HT1080 (cell line): ENCODE measurements at places on chromosomes 12 and 14. TPM values are rescaled to one million over a fixed set of nuclear protein-coding genes. Genes with fewer than 3 reads are reported as not detected.

Gene PPP2R5C
- total RNA-seq: 89.3 and 93.2 TPM in 2 replicates

Gene PIWIL1
- not detected in 2 replicates for total RNA-seq

DNA sequence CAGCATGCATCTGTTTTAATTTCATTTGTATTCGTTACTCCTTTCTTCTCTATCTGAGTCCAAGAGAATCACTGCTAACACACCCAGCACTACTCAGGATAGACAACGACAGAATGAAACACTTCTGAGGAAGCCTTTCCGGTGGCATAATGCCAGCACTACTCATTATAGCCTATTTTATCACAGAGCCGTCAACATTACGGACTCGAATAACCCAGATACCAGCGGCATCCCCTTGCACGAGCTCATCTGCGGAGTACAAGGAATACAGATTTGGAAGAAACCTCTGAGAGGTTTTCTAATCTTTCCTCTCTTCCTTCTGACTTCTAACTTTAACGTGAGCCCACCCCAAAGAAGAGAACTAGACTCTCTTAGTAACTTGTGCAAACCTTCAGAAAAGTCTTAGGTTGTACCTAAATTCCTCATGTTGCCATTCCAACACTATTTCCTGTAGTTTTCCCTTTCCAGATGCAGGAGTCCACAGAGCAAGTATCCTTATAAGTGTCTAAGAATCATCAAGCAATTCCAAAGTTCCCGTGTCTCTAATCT is 248.1 kb downstream of the APAF1 start:
- DNase-seq: no peak

DNA sequence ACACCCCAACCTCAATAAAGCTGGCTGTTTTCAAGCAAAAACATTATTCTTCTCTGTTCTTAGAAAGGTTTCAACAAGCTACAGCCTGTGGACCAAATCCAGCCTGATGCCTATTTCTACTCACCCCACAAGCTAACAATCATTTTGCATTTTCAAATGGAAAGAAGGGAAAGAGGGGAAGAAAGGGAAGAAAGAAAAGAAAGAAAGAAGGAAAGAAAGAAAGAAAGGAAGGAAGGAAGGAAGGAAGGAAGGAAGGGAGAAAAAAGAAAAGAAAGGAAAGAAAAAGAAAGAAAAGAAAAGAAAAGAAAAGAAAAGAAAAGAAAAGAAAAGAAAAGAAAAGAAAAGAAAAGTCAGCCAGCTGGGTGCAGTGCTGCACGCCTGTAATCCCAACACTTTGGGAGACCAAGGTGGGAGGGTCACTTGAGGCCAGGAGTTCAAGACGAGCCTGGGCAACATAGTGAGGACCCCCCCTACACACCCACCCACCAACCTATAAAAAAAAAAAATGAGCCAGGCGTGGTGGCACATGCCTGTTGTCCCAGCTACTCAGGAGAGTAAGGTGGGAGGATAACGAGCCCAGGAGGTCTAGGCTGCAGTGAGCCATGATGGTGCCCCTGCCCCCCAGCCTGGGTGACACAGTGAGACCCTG is 26.3 kb downstream of the SCARB1 start:
- DNase-seq: no peak
